NCI-H1092 treated with DMSO at 0.1 percent for 48 hours (cell line): ENCODE measurements at places on chromosomes 1 and 21.

GRCh38 chr1:228459091-228459993 lies 27.8 kb upstream of the RNF187 start:
- DNase-seq, result peak; percentile 75

DNA sequence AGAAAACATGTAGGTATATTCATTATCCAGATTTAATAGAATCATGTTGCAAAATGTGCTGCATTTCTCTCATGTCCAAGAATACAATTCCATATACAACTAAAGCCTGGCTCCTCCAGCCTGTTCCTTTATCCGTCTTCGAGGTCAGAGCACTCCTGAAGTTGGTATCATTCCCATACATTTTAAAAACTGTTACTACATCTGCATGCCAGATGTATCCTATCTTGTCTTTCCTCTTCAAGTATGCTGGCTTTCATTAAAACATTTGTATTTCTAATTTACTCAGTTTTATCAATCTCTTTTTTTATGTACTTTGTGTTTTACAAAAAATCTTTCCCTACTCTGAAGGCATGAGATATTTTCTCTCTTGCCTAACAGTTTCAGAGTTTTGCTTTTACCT lies 536.6 kb upstream of the USP24 start:
- no peak for DNase-seq

- no peak for DNase-seq
Measured at GRCh38 chr1:12631571-12631970, 12.3 kb upstream of the AADACL4 start.

DNA sequence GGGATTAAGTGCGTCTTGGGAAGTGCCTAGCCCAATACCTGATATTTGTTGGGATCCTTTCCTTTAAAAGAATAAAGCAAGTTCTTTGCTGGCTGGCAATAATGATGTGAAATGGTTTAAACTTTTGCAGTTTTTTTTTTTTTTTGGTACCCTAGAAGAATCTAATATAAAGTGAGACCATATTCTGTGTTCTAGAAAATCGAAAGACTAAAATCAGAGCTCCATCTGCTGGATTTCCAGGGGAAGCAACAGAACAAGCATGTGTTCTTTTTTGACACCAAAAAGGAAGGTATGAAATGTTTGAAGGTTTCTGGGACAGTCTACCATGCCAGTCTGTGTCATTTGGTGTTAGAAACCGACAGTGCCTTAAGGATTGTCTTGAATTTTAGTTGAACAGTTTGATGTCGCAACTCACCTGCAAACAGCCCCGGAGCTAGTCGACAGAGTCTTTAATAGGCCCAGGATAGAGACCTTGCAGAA lies 6.4 kb downstream of the UTP11 start:
- peak; percentile 9 for DNase-seq
